Aorta (tissue), 5 donors: ENCODE measurements at places on chromosomes 13 and 19. TPM values are rescaled to one million over a fixed set of nuclear protein-coding genes. Genes with fewer than 3 reads are reported as not detected.

SUCLA2 gene
- 36.3 TPM for total RNA-seq

ZNF253 gene
- total RNA-seq: 12.6 TPM

ATP4A gene
- total RNA-seq: not detected

FOXA3 gene
- total RNA-seq: 0.23 TPM

ZFP82 gene
- 8.3 TPM for total RNA-seq

C19orf44 gene
- total RNA-seq: 3.6 TPM

OR4F17 gene
- not detected for total RNA-seq

RYR1 gene
- total RNA-seq: 1.0 TPM

SIGLECL1 gene
- total RNA-seq: not detected

IL27RA gene
- 5.5 TPM for total RNA-seq

TIMM44 gene
- 53.5 TPM for total RNA-seq

FREM2 gene
- total RNA-seq: 0.16 TPM

KLF12 gene
- 29.5 TPM for total RNA-seq

ZNF763 gene
- 1.9 TPM for total RNA-seq

ADAMTS10 gene
- total RNA-seq: 58.1 TPM

DNAAF3 gene
- not detected for total RNA-seq

LYPD3 gene
- total RNA-seq: 1.6 TPM

OR7A5 gene
- not detected for total RNA-seq

APLP1 gene
- total RNA-seq: 13.5 TPM

NTF4 gene
- total RNA-seq: not detected

MYDGF gene
- total RNA-seq: 59.4 TPM

EPS8L1 gene
- 4.1 TPM for total RNA-seq

ZNF578 gene
- 2.5 TPM for total RNA-seq

TNFSF13B gene
- 8.5 TPM for total RNA-seq

PCDH8 gene
- total RNA-seq: 0.21 TPM

YJEFN3 gene
- 3.8 TPM for total RNA-seq

KLK1 gene
- total RNA-seq: 0.81 TPM

NLRP11 gene
- not detected for total RNA-seq

PSG11 gene
- not detected for total RNA-seq

CYSLTR2 gene
- 1.1 TPM for total RNA-seq

B3GNT8 gene
- 3.9 TPM for total RNA-seq

SULT2A1 gene
- total RNA-seq: not detected

STAP2 gene
- 1.9 TPM for total RNA-seq

CLDND2 gene
- total RNA-seq: not detected

ZNF581 gene
- 19.4 TPM for total RNA-seq

PSMD8 gene
- total RNA-seq: 119 TPM

ZNF441 gene
- total RNA-seq: 13.2 TPM

ZNF709 gene
- 5.8 TPM for total RNA-seq

ACER1 gene
- not detected for total RNA-seq

SLC15A1 gene
- total RNA-seq: 0.10 TPM

APOC4 gene
- total RNA-seq: not detected

CCDC194 gene
- 0.71 TPM for total RNA-seq

SLC7A9 gene
- total RNA-seq: 0.26 TPM

CEACAM21 gene
- 3.1 TPM for total RNA-seq

ACTL9 gene
- total RNA-seq: not detected

FBL gene
- 121 TPM for total RNA-seq

MBD3L2 gene
- total RNA-seq: not detected

PDE4A gene
- 30.2 TPM for total RNA-seq

GTF2F1 gene
- total RNA-seq: 35.7 TPM

ZNF569 gene
- 5.4 TPM for total RNA-seq

FUT1 gene
- total RNA-seq: 4.4 TPM

CNMD gene
- total RNA-seq: not detected

COMP gene
- total RNA-seq: 142 TPM

DHPS gene
- total RNA-seq: 50.1 TPM

TMEM150B gene
- 9.6 TPM for total RNA-seq

CDC42EP5 gene
- 45.0 TPM for total RNA-seq
